ENCODE measurements at places on chromosomes 7 and 10.

GRCh38 chr7:74138945-74139843 lies 35.0 kb upstream of the EIF4H start:
- no peak for DNase-seq

DNA sequence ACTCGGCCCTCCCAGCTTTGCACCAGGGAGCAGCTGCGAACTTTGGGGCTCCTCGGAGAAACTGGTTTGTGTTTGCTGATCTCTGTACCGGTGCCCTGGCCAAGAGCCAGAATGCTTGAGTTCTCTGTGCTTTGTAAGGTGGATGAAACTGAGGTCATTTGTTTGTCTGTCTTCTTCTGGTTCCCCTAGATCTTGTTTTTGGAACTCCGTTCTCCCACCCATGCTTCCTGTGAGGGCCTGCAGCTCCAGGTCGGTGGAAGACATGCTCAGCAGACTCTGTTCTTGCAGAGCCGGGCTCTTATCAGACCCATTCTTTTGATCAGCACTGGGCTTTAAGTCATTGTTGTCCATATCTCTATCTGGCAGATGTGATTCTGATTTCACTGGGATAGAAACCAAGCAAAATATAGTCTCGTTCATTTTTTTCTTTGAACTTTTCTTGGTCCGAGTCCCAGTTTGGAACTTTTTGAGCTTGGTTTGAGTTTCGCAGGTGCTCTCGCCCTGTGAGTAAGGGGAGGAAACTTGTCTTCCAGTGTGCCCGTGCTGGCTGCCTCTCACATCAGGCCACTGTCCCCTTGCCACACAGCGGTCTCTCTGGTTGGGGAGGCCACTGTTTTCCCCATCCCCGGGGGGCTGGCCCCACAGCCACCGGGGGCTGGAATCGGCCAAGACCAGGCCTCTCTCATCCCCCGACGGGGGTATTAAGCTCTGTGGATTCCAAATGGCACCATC lies 31.2 kb downstream of the JCAD start:
- DNase-seq, result no peak

DNA sequence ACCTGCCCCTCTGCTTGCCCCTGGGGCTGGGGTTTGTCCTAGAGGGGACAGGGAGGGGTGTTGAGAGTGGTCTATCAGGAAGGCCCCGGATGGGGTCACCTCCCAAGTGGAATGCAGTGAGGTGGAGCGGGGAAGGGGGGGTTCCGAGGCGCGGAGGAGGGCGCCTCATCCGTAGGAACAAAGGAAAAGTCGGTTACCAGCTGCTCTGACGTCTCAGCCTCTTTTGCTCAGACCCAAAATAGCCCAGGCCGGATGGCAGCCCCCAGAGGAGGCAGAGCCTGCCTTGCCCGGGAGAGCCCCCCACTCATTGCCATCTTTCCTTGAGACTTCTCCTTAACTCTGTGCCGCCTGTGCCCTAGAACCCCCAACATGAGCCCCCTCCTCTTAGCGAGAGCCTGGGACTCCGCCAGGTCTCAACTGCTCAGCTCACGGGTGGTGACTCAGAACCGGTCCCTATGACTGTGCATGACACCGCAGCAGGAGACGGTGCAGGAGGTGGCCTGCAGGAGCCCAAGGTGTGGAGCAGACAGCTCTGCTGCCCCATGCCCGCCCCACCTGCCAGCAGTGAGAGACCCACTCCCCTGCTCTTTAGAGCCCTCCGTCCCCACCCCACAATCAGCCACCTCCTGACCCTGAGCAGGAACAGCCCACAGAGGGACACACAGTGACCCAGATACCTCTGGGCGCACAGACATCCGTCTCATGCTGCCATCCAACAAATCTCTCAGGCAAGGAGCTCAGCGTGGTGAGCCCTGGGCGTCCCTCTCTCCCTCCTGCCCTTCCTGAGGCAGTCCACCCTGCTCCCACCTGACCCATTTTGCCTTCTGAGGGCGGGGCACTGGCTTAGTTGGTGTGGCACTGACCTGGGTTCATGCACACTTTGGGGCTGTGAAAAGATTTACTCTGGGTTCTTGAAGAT lies 13.1 kb downstream of the STX1A start:
- peak; percentile 48 for DNase-seq

DNA sequence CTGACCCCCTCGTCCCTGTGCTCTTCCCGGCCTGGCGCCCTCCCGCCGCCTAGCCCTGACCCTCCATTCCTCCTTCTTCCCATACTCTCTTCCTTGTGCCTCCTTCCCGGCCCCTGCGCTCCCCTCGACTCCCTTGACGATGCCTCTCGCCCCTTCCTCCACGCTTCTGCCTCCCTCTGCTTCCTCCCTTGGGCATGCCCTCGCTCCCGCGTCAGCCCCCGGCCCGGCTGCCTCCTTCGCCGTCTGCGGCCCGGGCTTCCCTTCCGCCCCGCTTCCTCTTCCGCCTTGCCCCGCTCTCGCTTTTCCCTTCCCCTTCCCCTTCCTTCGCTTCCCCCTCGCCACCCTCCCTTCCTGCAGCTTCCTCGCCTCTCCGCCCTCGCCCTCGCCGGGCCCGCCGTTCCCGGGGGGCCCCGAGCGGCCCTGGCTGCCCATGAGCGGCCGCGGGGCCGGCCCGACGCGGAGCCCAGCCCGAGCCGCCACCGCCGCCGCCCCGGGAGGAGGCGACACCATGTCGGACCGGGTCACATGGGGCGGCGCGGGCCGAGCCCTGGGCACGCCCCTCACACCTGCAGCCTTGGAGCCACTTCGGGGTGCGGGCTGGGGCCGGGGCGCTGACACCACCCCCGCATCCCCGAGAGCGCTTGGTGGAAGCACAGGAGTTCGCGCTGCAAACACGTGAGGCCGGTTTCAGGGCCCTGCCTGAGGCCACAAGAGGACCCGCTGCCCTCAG lies at the start of gene FBXW4:
Gene FBXW4 (minus strand): TSS at position 497 of the 730 bp plus-strand sequence. CDS start 65 bp downstream, at position 432.
- peak; percentile 43 for DNase-seq

GRCh38 chr10:124977648-124978375 lies 35.9 kb downstream of the ZRANB1 start:
- DNase-seq, result no peak

GRCh38 chr10:62244785-62245467 lies 23.7 kb downstream of the RTKN2 start:
- peak; percentile 77 for DNase-seq

DNA sequence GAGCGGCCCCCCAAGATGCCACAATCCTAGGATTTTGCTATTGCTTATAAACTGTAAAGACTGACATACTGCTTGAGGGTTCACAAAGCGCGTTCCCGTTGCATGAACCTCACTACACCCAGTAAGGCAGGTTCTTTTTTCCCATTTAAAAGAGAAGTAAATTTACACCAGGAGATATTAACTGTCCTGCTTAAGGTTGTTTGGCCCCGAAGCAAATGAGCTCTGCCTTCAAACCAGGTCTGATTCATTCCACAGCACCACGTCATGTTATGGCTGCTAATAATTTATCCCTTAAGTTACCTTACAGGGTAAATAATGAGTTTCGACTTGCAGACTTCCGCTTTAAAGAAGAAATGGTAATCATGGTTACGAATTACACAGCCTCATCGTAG lies 559 bp upstream of the FKBP14 start:
- DNase-seq, result peak; percentile 43

DNA sequence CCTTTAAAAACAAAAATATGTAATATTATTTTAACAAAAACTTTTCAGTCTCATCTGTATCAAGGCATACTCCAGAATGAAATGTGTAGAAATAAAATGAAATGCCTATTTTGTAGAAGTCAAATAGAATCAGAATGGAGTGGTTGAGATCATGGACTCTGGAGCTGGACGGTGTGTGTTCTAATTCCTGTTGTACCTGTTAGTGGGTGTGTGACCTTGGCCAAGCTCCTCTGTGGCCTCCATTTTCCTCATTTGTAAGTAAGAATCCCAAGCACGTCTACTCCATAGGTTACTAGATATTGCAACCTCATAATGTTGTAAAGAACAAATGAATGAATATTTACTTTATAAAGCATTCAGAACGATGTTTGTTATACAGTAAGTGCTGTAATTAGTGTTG lies 74.9 kb downstream of the HDAC9 start:
- no peak for DNase-seq

- DNase-seq, result no peak
Observed at GRCh38 chr7:96789914-96790313, 80.3 kb upstream of the SEM1 start.

GRCh38 chr7:27150568-27151340 lies 1.6 kb downstream of the HOXA3 start:
- DNase-seq, result peak; percentile 82

DNA sequence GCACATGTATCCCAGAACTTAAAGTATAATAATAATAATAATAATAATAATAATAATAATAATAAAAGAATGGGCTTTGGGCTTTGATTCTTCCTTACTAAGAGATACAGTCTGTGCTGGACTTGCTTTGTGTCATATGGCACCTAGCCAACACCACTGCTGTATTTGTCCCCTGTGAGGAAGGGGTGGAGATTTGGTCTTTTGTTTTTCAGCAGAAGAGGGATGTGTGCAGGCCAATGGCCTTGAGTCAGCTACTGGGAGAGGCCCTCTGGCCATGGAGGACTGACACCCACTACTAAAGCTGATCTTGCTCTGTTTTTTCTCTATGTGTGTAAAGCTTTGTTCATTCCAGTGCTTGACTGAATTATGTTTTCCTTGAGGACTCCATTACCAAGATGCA lies 573.0 kb upstream of the PCDH15 start:
- DNase-seq, result no peak

DNA sequence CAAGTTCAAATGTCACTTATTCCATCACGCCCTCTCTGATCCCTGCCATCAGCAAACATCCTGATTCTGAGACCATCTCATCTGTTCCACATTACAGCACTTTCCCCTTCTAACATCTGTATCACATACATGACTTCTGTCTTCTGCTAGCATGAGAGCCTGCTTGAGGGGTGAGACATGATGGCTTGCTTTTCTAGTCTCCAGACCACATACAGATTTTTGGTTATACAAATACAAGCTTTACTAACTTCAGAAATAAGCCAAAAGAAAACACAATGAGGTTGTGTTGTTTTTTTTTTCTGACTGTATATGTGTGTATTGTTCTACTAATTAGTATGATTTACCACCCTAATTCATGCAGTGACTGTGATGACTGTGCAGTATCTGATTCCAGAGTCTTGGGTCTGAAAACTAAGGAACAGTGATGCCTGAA lies 34.3 kb downstream of the NAPEPLD start:
- no peak for DNase-seq

- no peak for DNase-seq
Observed at GRCh38 chr7:111137296-111138192, 46.6 kb downstream of the LRRN3 start.

DNA sequence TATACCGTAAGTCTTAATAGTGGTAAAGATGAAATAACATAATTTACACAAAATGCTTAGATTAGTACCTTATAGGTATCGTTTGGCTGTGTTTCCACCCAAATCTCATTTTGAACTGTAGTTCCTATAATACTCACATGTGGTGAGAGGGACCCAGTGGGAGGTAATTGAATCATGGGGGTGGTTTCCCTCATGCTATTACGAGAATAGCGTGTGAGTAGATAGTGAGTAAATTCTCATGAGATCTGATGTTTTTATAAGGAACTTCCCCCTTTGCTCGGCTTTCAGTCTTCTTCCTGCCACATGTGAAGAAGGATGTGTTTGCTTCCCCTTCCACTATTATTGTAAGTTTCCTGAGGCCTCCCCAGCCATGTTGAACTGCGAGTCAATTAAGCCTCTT lies 426.3 kb upstream of the POT1 start:
- peak; percentile 25 for DNase-seq

- DNase-seq, result no peak
Observed at GRCh38 chr10:36110097-36110496, 468.0 kb upstream of the FZD8 start.

GRCh38 chr10:90579602-90580242 lies 278.1 kb downstream of the HTR7 start:
- DNase-seq, result peak; percentile 35

DNA sequence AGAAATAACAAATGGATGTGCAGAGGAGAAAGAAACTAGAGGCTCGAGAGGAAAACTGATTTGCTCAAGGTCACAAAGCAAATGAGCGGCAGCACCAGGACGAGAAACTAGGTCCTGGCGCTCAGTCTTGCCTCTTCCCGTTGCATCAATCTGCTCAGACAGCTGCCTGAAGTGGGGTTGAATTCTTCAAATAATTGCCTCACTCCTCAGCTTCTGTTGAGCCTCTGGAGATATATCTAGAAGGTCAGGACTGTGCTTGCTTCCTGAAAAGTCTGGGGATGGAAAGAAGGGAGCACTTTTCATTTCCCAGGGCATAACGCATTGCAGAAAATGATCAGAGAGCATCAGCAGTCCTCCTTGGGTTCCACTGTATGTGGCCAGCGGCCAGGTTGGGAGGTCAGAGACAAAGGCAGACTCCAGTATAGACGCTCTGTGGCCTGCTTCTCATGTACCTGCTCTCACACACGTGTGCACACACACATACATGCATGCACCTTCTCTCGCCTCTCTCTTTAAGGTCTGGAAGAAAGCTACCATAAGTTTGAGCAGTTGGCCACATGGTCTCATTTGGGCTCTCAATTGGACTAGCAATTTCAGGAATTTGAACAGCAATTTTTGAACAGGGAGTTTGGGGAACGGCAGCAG lies 83.7 kb upstream of the DUSP5 start:
- DNase-seq, result peak; percentile 51

GRCh38 chr10:96924861-96925260 lies 92.8 kb downstream of the LCOR start:
- no peak for DNase-seq

- DNase-seq, result no peak
Observed at GRCh38 chr10:35946556-35946955, 304.5 kb upstream of the FZD8 start.

GRCh38 chr7:138992052-138992531 lies 10.9 kb upstream of the KIAA1549 start:
- DNase-seq, result peak; percentile 35

- peak; percentile 62 for DNase-seq
Observed at GRCh38 chr10:88389456-88389855, 193.7 kb downstream of the RNLS start.

DNA sequence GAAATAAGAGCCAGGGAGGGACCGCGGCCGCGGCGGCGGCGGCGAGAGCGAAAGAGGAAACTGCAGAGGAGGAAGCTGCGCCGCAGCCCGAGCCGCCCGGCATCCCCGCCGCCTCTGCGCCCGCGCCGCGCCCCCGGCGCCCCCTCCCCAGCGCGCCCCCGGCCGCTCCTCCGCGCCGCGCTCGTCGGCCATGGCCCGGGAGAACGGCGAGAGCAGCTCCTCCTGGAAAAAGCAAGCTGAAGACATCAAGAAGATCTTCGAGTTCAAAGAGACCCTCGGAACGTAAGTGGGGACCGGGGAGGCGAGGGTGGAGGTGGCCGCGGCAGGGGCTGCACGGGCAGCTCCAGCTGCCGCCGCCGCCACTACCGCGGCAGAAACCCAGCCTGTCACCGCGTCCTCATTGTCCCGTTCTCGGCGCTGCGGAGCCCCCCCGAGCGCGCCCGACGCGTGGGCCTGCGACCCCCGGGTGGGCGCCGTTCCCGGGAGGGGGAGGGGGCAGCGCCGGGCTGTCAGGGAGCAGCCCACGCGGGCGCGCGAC lies 351 bp downstream of the CAMK1D start:
- no peak for DNase-seq
